ENCODE measurements at places on chromosomes 1 and 21.

DNA sequence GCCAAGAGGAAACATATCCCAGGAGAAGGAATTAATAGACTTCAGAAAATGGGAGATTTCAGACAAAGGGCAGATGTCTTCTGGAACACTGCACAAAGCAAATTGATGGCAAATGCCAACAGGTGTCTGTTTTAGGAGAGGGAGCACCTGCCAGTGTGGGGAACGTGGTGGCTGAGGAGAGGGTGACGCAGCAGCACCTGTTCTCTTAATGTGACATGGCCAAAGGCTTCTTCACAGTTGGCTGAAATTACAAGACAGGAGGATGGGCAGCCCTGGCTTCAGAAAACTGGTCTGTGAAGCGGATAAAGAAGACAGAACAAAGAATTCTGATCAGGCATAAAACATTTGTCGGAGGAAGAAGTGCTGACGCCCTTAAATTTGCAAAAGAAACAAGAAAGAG, 178.7 kb upstream of the RUNX1 start:
- DNase-seq, result no peak

DNA sequence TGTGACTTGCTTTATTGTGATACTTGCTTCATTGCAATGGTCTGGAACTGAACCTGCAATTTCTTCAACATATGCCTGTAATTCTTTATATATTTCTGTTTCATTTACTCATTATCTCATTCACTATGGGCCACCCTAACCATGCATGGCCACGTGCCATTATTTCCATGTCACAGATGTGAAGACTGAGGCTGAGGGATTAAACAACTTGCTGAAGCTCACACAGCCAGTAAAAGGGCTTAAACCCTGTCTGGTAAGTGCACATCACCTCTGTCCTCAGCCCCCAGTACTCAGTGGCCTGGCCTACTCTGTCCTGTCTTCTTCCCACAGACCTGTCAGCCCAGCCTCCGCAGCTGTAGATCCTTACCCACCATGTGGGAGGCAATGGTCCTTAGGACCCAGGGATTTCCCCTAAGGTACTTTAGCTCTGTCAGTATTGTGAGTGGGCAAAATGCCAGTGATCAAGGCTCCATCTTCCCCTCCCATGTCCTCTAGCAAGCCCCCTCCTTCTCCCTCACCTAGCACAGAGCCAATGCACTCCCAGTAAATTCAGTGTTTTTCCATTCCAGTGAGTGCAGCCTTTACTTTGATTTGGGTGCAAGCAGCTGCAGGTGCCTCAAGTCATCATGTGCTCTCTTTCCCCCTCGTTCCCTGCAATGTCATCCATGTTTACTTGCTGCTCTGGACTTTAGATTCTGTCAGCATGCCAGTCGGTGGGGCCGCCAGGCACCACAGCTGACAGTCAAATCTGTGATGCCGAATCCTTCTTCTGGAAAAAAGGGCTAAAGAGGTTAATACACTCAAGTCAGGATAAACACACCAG, 228.2 kb upstream of the PROX1 start:
- no peak for DNase-seq

DNA sequence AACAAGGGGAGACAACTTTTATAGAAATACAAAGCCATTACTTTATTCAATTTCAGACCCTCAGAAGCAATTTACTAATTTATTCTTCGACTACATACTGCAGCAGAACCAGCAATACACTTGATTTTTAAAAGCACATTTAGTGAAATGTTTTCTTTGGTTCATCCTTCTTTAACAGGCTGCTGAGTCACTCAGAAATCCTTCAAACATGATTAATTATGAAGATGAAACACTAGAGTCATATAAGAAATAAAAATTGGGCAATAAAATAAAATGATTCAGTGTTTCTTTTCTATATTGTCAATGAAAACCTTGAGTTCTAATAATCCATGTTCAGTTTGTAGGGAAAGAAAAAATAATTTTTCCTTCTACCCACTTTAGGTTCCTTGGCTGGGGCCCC, 47.0 kb downstream of the CHML start:
- no peak for DNase-seq

- DNase-seq, result no peak
Observed at GRCh38 chr1:192739476-192740184, 69.2 kb upstream of the RGS2 start.

GRCh38 chr1:205496661-205497060, 7.8 kb upstream of the CDK18 start:
- DNase-seq, result no peak

DNA sequence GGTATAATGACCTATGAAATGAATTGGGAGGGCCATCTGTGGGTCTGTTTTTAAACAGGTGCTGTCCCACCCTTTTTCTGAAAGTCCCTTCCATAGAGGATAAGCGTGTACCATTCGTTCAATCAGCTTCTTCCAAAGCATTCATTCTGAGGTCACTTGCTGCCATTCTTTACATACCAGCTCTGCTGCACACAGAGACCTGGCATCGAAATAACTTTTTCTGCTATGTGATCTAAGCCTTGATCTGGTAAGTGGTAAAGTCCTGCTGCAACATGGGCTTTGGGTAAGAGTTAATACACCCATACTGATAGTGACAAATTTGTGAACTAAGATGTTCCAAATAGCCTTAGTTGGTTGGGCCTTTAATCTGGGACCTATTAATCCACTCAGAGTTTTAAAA, 38.9 kb downstream of the DR1 start:
- no peak for DNase-seq

- DNase-seq, result no peak
Observed at GRCh38 chr1:242133351-242133750, 134.5 kb upstream of the MAP1LC3C start.

GRCh38 chr1:91151702-91152101, 129.9 kb upstream of the ZNF644 start:
- DNase-seq, result no peak
